ENCODE measurements at places on chromosomes 16 and 17.

DNA sequence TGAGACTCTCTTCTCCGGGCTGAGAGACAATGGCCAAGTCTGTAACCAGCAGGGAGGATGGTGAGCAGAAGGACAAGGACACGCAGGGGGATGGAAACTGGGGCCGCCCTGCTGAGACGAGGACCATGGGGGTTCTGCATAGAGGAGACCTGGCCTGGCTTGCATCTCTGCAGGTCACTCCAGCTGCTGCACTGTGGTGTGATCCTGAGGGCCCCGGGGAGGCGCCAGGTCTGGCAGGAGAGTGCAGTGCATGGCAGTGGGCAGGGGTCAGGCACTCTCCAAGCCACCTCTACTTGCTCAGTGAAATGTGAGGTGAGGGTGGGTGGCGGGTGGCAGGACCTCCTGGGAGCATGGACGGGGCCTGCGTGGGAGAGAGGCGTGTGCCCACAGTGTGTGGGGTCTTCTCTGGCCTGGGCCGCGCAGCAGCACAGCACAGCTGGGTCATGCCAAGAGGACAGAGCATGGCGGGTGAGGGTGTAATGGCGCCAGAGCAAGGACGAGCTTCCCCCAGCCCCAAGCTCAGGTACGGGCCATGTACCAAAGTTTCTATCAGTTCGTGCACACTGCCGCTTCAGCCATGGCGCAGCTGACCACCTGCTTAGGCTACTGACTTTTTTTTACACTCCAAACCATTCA lies 43.1 kb downstream of the KLHDC4 start:
- DNase-seq = no peak

DNA sequence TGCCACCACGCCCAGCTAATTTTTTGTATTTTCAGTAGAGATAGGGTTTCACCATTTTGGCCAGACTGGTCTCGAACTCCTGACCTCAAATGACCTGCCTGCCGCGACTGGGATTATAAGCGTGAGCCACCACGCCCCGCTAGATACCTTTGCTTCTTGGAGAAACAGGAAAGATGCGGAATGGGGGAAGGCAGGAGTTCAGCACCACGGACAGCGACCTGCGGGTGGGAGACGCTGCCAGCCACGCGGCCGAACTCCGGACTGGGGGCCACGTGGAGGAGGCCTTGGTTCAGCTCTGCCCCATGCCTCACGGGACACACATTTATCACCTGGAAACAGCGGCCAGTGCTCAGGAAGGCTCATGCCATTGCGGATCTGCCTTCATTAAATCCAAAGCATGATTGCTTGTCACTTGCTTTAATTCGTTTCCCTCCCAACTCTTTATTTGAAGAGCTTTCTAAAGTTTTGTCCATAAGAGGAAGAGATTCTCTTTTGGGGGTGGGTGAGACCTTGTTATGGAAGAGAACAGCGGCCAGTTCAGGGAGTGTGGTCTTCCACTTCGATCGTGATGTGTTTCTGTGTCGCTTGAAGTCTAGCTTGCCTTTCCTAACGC lies 219.9 kb downstream of the ENGASE start:
- DNase-seq = no peak

- DNase-seq = no peak
Observed at GRCh38 chr16:25690552-25691143, 1.1 kb upstream of the HS3ST4 start.

DNA sequence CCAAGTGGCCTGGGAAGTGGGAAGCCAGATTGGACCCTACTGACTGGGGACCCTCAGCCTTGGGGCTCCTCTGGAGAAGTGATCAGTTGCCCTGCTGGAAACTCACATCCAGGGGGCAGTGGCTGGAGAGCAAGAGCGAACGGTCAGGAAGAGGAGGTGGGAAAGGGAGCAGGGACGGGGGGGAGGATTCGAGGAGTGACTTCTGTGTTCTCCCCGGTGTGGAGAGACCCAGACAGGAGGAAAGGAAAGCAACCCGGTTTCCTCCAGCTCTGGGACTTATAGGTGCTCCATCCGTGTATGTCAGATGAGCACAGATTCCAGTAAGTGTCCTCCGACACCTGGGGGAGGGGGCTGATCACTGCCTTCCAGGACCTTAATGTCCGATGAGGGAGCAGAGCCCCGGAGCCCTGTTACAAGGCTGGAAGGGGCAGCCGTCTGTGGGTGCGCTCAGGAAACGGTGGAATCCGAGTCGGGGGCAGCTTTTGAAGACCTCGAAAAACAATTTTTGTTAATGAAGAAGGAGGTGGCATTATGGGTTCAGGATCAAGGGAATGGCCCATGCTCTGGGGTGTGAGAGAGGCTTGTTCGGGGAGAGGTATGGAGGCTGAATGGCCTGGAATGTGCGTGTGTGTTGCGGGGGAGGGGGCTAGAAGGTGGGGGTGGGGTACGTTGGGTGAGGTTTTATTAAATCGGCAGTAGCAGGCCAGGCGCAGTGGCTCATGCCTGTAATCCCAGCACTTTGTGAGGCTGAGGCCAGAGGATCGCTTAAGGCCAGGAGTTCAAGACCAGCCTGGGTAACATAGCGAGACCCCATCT lies 34.8 kb upstream of the NDRG4 start:
- DNase-seq = no peak

GRCh38 chr16:19308392-19308791 lies 22.9 kb downstream of the CLEC19A start:
- no peak for DNase-seq

GRCh38 chr16:89430436-89431157 lies 59.8 kb downstream of the ANKRD11 start:
- DNase-seq = no peak

GRCh38 chr17:77534137-77534536 lies 393.4 kb downstream of the SEC14L1 start:
- no peak for DNase-seq

DNA sequence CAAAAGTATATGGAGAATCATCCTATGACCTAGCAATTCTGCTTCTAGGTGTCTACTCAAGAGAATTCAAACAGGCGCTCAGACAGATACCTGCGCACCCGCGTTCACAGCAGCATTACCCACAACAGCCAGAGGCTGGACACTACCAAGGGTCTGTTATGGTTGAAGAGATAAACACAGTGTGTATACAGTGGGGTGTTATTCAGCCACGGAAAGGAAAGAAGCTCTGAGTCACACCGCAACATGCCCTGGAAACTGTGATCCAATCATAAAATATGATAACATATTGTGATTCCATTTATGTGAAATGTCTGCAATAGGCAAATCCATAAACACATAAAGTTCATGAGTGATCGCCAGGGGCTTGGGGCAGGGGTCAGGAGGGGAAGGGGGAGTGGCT lies 18.0 kb upstream of the JPH3 start:
- no peak for DNase-seq

DNA sequence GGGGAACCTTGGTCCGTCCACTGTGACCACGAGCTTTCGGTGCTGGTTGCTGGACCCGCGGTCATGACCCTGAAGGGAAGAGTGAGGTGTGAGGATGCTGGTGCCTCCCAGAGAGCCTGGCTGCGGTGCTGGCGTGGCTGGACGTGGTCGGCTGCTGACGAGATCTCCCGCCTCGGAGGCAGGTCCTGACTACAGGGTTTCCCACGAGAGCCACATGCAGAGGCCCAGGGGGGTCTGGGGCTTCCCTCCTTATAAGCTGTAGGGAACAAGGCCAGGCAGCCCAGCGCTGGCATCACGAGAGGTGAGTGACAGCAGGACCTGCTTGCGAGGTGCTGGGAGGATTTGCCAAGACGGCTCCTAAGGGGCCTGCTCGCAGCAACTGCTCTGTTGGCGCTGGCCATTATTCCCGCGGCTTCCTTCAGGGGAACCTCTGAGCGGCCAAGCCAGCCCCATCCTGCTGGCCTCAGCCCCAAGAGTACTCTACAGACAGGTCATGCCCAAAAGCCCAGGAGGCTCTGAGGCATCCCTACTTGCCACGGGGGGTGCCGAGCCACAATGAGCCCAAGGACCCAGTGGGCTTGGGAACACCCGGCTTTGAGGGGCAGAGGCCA lies 134.8 kb downstream of the FOXL1 start:
- DNase-seq = no peak

- DNase-seq = no peak
Observed at GRCh38 chr16:89187032-89187769, 13.1 kb downstream of the SLC22A31 start.

DNA sequence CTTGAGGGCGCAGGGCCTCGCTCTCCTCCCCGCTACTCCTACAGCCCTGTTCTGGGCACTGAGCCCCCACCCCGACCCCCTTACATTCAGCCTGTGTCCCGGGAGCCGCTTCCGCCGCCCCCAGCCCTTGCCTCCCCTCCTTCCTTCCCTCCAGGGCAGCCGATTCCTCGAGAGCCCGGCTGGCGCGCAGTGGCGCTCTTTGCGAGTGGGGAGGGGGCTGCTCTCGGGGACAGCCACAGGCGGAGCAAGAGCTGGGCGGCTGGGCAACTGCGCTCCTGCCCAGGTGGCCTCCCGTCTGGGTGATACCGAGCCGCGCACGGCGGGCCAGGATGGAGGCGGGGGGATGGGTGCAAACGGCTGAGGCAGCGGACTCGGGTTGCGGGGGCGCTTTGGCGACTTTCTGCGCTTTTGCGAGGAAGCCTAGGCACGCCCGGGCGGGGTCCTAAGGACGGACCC lies 1.2 kb downstream of the MMP15 start:
- no peak for DNase-seq

- DNase-seq = no peak
Observed at GRCh38 chr17:9658593-9659211, 13.4 kb downstream of the USP43 start.

- DNase-seq = no peak
Observed at GRCh38 chr17:64002658-64003525, 4.7 kb downstream of the PRR29 start.

DNA sequence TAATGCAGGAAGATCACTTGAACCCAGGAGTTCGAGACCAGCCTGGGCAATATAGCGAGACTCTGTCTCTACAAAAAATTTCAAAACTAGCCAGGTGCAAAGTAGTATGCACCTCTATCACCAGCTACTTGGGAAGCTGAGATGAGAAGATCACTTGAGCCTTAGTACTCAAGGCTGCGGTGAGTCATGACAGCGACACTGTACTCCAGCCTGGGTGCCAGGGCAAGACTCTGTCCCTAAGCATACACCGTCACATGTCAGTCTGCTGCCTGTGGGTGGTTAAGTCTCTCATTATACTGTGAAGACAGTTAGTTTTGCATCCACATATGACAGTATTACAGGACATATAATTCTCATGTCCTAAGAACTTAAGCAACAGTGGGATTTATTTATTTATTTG lies 21.8 kb downstream of the NMRAL1 start:
- no peak for DNase-seq

- no peak for DNase-seq
Observed at GRCh38 chr17:52823155-52823554, 664.6 kb upstream of the CA10 start.

- DNase-seq = no peak
Observed at GRCh38 chr16:2811703-2812471, 5.2 kb upstream of the PRSS21 start.

DNA sequence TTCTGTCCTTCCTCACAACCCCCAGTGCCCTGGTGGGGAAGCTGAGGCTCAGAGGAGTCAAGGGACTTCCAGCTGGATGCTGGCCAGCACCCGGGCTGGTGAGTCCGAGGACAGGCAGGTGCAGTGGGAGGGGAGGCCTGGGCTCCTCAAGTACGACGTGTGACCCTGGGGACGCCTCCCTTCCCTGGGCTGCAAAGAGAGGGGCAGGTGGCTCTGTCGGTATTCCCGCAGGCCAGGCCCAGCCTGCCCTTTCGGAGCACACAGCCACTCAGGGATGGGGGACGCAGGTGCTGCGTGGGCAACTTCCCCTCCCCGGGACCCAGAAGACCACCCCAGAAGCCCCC lies 33.1 kb upstream of the PVALEF start:
- DNase-seq = no peak

DNA sequence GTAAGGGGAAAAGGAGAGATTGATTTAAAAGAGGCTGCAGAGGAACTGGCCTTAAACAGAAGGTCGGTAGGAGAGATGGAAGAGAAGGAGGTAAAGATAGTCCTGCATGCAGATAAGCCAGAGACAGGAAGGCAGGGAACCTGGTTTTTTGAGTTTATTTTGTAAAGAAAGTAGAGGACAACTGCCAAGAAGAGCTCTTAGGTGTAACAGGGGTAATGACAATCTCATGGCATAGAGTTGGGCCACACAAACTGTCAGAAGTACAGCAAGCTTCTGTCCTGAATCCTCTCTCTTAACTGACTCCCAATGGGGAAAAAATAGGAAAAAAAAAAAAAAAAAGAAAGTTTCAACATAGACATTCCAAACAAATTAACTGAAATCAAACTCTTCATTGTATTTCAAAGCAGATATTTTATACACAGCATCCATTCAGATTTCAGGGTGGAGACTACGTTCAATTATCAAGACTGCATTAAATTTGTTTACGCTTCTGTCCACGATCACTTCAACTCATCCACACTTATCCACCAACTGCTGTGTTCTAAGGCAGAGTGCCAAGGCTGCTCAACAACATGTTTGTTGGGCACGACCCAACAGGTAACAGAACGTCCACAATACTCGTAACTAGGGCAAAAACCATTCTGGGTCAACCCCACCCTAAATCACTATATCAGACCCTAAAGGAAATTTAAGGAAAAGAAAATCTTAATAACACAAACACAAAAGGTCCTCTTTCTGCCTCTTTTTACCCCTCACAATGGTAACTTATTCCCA lies 34.9 kb downstream of the USP31 start:
- DNase-seq = no peak

- DNase-seq = no peak
Observed at GRCh38 chr16:85193115-85193493, 80.8 kb upstream of the CIBAR2 start.

GRCh38 chr17:38729368-38729885 lies 714 bp upstream of the CISD3 start:
- no peak for DNase-seq

DNA sequence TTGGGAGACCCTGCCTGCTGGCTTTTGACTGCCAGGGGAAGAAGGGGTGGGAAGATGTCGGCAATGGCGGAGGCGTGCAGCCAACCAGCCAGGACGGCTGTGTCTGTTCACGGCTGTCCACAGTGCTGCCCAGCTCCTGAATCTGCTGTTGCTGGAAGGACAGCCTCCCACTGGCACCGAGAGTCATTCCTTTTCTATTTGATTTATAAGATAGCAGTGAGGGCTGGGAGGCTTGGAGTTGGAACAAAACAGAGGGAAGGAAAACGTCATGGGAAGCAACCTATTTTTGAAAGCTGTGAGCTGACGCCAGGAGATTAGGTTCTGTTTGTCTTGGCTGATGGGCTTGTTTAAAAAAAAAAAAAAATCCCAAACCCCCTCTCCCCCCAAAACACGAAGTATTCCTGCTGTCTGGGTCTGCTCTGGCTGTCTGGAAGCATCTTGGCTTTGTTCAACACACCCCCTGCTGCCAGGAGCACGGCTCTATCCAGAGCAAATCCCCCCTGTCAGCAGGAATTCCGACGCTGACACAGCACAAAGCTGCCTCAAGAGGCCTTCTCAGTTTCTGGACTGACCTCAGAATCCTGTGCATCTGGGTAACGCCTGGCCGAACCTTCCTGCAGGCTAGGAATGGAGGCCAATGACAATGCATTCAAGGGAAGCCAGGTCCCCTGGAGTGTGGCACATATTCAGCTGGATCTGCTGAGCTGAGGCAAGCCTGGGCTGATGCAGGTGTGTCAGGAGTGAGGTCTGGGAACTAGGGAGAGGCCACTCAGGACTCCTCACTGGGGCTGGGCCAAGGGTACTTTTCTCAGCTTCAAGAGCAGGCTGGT lies 41.0 kb upstream of the SREBF1 start:
- no peak for DNase-seq

GRCh38 chr17:4358154-4358553 lies 8.3 kb downstream of the UBE2G1 start:
- DNase-seq = no peak

- no peak for DNase-seq
Observed at GRCh38 chr17:7745748-7746470, 28.4 kb downstream of the DNAH2 start.

GRCh38 chr17:53574038-53574437 lies 248.7 kb upstream of the KIF2B start:
- no peak for DNase-seq
